ENCODE measurements at places on chromosomes 16 and 17. TPM values are rescaled to one million over a fixed set of nuclear protein-coding genes. Genes with fewer than 3 reads are reported as not detected.

Gene HOXB1
- 2.7 TPM for total RNA-seq

Gene TAC4
- total RNA-seq, result not detected

DNA sequence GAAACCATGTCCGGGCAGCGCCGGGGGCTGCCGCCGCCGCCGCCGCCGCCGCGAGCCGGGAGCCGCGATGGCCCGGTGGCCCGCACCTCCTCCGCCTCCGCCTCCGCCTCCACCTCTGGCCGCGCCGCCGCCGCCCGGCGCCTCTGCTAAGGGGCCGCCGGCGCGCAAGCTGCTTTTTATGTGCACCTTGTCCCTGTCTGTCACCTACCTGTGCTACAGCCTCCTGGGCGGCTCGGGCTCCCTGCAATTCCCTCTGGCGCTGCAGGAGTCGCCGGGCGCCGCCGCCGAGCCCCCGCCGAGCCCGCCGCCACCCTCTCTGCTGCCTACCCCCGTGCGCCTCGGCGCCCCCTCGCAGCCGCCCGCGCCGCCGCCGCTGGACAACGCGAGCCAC, 587 bp downstream of the HS3ST4 start:
- H3K4me1 ChIP-seq, result peaks cover 14% of the 10 kb centered on the region
- H3K27ac ChIP-seq, result no peak overlapping the region
- no peak overlapping the region for H3K4me3 ChIP-seq
- no peaks in the 10 kb centered on the region for H3K36me3 ChIP-seq

- H3K27ac ChIP-seq, result no peak overlapping the region
- no peak overlapping the region for H3K4me3 ChIP-seq
- no peaks in the 10 kb centered on the region for H3K27me3 ChIP-seq
- H3K4me1 ChIP-seq, result peaks cover 8% of the 10 kb centered on the region
- peaks cover under 1% of the 10 kb centered on the region for H3K36me3 ChIP-seq
These were observed 31.9 kb downstream of the RMI2 start for GRCh38 chr16:11377154-11377553.

DNA sequence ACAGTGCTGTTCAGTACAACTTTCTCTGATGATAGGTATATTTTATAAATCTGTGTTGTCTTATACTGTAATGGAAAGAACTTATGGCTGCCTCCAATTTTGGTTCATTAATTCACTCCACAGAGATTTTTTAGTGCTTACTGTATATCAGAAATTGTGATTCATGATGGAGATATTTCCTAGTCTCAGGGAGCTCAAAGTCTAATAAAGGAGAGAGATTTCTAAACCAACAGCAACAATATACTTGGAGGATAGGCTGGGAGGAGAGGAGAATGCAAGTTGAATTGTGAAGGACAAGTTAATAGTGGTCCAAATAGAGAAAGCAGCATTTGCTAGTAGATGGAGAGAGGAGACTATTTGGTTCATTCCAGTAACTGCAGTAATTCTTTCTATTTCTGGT, 63.5 kb downstream of the TANC2 start:
- H3K4me3 ChIP-seq, result no peak overlapping the region
- no peak overlapping the region for H3K27ac ChIP-seq
- DNase-seq, result no peak
- H3K36me3 ChIP-seq, result peaks cover 10% of the 10 kb centered on the region

- no peaks in the 10 kb centered on the region for H3K36me3 ChIP-seq
- DNase-seq, result no peak
- peaks cover 17% of the 10 kb centered on the region for H3K4me1 ChIP-seq
- H3K27me3 ChIP-seq, result peaks cover 4% of the 10 kb centered on the region
These were observed 3.4 kb downstream of the NDRG4 start for GRCh38 chr16:58503166-58503862.

Data from neural crest cell (in vitro differentiated cells).